RWPE2 (cell line): ENCODE measurements at places on chromosomes 16 and 17.

DNA sequence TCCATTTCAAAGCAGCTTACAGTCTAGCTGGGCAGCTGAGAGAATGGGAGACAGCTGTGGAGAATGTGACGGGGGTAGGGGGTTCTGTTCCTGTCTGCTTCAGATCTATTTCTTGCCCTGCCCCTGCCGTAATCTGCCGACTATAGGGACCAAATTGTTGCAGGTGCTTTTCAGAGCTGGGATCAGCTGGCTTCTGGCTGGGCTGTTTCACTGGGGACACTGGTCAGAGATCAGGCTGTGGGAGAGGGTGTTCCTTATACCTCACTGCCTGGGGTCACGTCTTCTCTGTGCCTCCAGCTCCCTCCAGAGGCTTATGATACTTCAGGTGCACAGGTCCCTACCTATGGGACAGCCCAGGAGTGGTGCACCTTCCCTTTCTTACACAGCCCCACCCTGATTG, 514.9 kb upstream of the GOT2 start:
- DNase-seq: no peak

DNA sequence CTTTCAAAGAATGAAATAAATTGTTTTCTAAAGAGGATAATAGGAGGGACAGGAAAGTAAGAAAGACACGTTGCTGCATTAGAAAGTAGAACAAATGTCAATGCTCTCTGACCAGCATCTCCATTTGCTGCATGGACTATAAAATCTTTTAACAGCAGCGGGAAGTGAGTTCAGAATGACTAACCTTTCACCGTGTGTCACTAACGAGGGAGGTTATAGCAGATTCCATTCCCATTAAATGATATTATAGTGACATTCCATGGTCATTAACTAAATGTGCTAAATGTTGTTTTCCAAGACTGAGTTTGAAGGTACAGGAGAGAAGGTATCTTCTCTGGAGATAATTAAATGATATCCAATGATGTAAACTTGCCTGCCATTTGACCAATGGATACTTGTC, 127.1 kb upstream of the HS3ST3A1 start:
- DNase-seq: no peak

DNA sequence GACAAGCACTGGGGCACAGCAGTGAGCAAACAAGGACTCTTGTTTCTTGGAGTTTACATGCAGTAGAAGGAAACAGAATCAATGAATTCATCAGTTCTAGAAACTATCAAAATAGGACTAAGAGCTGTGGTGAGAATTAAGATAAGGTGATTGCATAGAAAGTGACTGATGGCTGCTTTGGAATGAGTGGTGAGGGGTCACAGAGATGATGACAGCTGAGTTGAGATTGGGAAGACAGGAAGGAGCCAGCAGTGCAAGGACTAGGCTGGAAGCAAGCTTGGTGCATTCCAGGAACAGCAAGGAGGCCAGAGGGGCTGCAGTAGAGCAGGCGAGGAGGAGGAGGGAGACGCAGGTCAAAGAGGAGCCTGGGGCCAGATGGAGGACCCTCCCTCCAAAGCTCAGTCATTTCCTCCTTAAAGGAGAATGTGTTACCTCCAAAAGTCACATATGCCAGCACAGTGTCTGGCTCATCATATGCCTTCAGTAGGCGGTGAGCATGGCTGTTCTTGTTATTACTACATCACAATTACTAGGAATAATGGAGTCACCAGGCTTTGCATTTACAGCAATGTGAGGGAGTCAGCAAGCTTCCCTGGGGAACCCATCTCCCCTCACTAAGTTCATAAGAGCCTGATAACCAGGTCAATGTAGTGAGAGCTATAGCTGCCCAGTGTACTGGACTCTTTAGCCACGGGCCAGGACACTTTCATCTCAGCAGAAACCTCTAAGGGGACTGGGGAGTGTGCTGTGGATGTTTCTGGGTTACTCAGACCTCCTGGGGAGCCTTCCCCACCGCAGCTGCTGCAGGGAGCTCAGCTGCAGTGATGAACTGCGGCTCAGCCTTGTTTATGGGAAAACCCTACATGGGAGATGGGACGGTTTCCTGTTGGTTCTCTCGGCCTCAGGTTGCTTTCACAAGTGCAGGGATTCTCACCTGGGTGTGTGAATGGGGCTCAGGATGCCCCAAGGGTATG, 157.2 kb downstream of the SEC14L1 start:
- no peak for DNase-seq

GRCh38 chr16:68269793-68270192, 5.5 kb downstream of the SLC7A6 start:
- DNase-seq: no peak

DNA sequence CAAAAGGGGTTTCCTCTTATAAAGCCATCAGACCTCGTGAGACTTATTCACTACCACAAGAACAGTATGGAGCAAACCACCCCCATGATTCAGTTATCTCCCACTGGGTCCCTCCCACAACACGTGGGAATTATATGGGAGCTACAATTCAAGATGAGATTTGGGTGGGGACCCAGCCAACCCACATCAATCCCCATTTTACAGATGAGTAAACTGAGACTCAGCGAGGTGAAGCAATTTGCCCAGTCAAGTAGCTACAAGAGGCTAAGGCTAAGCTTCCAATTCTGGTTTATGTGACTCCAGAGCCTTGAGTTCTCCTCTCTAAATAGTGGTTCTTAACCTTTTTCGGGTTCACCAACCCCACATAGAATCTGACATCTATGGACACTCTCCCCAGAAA, 8.8 kb downstream of the CD300A start:
- DNase-seq: no peak

DNA sequence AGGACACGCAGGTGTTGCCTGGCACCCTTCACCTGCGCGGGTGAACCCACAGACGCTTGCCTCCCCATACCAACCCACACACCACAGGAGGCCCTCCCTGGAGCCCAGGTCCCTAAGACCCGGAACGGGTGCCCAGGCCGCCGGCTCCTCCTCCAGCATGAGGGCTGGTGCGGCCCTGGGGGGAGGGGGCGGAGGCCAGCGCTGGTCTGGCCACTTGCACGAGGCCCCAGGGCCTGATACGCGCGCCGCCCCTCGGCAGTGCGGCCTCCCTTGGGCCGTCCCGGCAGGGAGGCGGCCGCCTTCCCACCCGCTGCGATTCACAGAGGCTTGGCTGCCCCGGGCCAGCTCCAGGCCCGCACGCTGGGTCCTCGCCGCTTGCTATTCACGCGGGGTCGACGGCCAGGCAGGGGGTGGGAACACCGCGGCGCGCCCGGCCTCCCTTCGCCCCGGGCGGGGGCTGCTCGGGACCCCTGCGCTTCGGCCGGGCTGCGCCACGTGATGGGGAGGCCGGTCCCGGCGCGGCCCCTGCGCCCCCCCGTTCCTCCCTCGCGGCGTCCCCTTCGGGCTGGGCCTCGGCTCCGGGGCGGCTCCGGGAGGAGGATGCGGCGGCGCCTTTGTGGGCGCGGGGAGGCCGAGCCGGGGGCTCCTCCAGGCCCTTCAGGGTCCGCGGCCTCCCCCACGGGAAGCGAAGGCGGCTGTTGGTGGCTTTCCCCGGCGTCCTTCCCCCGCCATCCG, 685 bp downstream of the FASN start:
- no peak for DNase-seq

DNA sequence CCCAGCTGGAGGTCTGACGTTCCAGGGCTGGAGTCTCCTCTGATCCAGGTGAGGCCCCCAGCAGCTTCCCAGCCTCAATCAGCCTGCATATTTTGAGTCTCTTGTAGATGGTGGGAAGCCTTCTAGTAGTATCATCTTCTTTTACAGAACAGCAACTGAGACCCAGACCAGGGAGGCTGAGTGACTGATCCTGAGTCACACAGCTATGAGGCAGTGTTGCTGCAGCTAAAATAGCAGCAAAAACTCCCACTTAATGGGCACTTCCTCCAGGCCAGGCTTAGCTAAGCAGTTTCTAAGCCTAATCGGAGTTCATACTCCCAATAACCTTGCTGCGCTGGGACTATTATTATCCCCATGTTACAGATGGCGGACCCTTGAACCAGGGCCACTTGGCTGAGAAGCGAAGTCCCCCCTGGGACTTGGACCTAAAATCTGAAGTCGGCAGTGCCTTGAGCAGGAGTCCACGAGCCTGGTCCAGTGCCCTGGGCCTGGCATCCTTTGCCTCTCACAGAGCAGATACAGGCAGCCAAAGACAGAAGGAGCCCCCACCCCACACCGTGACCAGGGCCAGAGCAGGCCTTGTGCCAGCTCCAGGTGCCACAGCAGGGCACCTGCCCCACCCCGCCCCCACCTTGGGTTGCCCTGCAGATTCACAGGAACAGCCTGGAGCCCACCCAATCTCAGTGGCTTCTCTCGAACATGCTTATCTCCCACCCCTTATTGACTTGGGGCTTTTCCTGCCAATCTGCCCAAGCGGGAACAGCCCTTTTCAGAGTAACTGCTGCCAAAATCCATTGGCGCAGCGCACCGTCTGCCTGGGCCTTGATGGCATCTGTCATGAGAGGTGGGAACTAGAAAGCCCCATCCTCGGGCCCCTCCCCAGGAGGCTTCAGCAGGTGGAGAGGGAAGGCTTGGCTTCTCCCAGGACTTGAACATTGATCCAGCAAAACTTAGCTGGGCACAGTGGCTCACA, 65.1 kb downstream of the SOCS1 start:
- DNase-seq: peak; percentile 55

DNA sequence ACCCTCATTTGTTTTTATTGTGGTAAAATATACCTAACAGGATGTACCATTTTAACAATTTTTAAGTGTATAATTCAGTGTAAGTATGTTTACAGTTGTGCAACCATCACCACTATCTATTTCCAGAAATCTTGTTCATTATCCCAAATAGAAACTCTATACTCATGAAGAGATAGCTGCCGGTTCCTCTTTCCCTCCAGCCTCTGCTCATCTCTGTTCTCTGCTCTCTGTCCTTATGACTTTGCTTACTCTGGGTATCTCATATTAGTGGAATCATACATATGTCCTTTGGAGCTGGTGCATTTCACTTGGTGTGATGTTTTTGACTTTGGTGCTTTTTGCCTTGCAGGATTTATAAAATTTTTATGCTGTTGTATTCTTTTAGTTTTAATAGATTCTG, 19.4 kb downstream of the CYLD start:
- no peak for DNase-seq

DNA sequence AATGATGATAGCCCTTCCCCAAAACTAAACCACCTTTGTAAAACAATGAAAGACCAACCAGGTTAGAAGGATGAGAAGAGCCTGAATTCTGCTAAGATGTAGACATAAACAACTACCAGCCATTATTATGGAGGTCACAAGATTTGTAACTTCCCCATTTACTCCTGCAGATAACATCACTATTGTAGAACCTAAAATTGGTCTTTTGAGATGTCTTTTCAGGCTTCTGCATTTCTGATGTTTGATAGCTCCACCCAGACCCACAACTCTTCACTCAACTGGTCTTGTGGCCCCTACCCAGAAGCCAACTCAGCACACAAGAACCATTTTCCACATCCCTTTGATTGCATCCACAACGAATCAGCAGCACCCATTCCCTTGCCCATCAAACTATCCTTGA, 100.8 kb downstream of the TMEM132E start:
- no peak for DNase-seq

DNA sequence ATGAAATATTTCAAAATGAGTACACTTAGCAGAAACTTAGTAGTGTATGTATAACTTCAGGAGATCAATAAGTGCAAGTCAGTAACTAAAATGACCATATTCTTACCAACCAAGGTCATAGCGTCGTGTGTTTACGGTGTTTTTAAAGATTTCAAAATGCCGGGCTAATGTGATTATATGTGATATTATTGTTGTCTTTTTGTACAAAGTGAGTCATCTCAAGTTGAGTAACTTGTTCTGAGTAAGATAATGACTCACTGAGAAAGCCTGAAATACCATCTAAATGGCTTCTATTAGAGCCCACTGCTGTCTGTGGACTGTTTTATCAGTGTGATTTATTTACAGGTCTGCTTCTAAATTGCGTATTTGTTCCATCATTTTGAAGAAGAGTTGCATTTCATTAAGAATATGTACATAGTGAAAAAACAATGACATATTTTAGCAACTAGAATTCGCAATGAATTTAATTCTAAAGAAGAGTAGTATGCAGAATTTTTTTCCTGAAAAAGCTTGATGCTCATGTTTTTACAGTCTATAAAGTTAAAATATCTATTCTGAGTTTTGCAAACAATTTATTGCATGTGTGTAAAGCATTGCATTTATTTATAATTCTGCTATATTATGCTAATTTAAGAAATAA, 12.7 kb downstream of the KRT12 start:
- DNase-seq: no peak

DNA sequence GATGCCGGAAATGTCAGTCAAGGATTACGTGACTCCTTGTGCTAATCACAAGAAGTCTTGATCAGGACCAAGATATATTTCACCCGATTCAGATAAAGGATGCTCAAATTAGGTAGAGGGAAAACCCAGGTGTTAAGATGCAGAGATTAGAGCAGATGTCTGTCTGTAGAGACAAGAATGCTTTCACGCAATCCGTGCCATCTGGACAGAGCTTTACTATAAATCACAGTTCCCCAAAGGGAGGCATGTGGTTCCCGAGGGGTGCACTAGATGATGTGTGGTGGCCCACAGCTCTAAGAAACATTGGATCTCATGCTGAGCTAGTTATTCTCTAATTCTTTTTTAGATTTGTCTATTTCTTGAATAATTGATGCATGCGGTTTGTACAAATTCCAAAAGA, 9.8 kb upstream of the MAP3K14 start:
- DNase-seq: peak; percentile 9

DNA sequence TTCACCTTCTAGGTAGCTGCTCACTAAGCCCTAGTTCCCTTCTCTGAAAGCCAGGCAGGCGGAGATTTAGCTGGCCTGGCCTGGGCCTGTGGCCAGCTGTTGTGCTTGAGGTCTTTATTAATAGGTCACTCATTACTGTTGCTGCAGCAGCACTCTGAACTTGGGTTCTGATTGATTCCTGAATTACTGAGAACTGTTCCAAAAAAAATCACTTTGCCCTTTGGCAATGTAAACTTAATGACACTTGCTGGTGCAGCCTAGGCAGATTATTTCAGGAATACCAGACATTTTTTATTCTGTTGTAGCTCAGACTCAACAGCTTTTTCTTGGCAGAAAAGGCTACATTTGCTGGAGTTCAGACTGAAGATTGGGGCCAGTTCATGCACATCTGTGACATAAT, 2.7 kb downstream of the TOM1L1 start:
- no peak for DNase-seq

DNA sequence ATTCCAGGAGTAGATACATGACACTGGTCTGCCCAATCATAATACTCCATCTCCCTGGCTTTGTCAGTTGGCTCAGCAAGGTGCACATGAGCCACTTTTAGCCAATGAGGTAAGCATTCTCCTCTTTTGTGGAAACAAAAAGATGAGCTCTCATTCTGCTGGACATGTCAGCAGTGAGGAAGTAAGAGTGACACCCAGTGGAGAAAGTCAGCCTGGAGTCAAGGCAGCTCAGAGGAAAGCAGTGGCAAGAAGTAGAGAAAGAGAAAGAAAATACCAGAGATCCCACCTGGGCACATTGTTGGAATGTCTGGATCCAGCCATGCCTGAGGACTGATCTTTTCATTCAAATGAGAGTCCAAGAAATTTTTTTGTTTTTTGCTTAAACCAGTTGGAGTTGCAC, 496.9 kb upstream of the C16orf82 start:
- DNase-seq: no peak

- DNase-seq: no peak
Observed at GRCh38 chr16:29304251-29304650, 102.3 kb downstream of the NPIPB11 start.
